Cortex of kidney (tissue), 1 donor: ENCODE measurements at places on chromosomes 3 and 15.

DNA sequence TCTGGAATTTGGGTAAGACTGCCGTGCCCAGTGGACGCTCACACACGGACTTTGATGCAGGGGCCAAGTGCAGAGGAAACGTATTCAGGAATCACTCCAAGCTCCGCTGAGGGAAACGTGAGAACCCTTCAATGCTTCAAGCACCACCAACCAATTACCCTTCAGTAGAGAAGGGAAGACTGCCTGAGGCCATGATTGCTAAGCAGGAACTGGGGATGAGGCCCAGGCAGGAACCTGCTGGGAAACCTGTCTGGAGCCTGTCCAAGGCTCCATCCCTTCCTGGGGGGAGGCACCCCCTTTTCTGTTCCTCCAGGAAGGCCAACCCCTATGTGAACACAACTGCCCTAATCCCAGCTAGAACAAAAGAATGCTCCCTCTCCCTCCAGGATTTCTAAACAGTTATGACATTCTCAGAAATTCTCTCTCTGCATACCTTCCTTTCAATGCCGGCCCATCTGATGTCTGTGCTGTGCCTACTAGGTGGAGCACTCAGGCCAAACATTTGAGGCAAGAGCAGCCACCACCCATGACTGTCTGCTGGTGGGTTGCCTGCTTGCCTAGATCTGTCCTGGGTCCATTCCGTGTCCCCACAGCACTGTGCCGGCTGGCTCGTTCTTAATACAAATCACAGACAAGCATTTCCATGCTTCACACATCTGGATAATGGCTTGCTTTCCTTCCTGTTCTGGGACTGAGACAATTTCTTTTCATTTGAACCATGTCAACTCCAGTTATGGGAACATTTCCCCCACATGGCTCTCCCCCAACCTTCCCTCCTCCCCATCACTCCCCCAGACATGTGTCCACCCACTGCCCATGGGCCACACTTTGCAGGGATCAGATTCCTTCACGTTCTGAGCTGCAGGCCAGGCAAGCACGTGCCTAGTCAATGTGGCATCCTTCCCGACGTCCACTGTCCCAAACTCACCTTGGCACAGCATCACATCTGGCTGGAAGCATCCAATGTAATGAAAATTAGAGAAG, 149.4 kb downstream of the ADAMTS17 start:
- no peak for DNase-seq

DNA sequence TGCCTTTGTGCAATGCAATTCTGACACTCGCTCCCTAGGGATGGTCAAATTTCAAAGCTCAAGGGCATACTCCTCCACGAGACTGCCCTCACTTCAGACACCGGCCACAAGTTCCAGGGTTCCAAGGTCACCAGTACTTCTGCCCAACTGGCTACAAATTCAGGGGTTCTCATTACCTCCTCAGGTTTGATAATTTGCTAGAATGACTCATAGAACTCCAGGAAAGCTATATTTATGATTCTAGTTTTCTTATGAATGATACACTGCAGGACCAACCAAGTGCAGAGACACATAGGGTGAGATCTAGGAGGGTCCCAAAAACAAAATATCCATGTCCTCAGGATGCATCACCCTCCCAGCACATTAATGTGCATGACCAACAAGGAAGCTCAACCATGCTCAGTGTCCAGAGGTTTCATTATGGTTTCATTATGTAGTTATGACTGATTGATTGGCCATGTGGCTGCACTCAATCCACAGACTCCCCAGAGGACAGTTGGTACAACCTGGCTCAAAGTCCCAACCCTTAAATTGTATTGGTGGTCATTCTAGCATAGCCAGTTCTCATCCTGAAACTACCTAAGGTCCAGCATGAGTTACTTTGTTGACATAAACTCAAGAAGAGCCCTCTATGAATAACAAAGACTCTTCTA, 170.4 kb upstream of the LRRN1 start:
- DNase-seq, result no peak

DNA sequence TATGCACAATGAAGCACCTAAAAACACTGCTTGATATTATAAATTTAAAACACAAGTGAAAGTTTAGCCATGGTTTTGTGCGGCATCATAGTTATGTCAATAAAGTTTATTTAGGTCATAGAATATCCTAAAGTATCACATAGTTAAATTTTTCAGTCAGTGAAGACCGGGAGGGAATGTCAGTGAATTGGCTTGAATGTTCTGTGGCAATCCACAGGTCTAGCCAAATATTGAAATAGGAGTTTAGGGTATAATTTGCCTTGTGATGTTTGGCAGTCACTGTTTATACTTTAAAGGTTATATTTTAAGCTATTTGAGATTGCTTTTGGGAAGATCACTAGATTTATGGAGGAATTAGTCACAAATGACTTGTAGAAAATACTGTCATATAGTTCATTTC, 79.7 kb upstream of the FLNB start:
- no peak for DNase-seq

- DNase-seq, result no peak
Measured at GRCh38 chr3:159843840-159844730, 144.6 kb upstream of the IL12A start.

GRCh38 chr15:45121706-45122417, 7.7 kb downstream of the DUOXA2 start:
- DNase-seq, result no peak

GRCh38 chr15:41661518-41662225, 1.5 kb downstream of the MGA start:
- DNase-seq, result no peak

DNA sequence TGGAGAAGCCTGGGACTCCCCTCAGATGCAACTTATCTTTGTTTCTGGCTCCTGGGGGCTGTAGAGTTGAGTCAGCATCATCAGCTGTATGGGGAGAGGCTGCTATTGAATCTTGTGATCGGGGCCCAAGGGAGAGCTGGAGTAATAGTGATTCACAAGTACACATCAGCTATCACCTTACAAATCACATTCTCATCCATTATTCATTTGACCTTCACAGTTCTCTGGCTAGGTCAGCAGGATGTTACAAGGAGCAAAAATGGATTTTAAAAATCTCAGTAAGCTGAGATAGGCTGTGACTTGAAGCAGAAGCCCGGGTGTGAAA, 175.0 kb downstream of the OPA1 start:
- no peak for DNase-seq

DNA sequence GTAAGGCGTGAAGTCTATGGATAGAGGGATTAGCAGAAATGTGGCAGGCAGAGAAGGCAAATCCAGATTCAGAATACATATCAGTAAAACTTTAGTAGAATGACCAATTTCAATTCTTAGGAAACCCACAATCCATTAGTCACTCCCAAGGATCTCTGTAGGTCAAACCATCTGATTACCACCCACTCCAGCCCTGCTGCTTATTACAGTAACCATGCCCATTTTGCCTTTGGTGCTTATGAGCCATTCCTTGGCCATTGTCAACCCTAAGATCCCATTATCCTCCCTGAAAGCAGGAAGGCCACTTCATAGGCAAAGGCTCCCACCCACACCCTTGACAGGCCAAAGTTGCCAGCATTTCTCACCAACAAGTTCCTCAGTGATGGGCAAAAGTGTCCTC, 5.1 kb upstream of the KLHL40 start:
- no peak for DNase-seq

GRCh38 chr3:108486338-108486737, 24.1 kb downstream of the MYH15 start:
- no peak for DNase-seq

DNA sequence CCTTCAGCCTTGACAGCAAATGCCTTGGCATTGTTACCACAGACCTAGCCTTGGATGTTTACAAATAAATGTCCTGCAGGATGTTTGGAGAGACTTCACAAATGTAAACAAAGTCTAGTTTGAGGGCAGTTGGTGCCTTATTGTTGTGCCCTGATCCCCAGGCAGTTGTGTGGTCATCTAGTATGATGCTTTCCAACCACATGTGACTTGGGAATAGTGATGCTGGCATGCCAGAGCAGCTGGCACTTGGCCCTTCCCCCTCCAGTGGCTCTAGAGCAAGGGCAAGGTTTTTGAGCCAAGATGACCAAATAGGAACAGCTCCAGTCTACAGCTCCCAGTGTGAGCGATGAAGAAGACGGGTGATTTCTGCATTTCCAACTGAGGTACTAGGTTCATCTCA, 258.2 kb downstream of the ADAMTS17 start:
- no peak for DNase-seq

- no peak for DNase-seq
Measured at GRCh38 chr3:104648823-104649222, 717.9 kb upstream of the ALCAM start.

GRCh38 chr3:50606596-50606995, 5.0 kb downstream of the CISH start:
- no peak for DNase-seq

DNA sequence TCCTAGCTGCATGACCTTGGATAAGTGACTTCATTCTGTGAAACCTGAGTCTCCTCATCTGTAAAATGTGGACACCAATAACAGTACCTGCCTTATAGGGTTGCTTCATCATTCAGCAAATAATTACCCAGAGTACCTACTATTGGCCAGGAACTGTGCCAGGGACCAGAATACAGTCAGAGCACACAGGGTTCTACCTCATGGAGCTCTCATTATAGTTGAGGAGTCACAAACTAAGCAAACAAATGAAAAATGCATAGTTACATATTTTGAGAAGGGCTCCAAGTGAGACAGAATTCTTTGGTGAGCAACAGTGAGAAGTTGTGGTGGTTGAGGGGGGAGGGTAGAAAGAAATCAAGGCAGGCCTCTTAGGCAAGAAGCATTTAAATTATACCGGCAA, 308.6 kb upstream of the WNT5A start:
- DNase-seq, result no peak

GRCh38 chr3:184868477-184868876, 56.5 kb downstream of the VPS8 start:
- DNase-seq, result no peak

DNA sequence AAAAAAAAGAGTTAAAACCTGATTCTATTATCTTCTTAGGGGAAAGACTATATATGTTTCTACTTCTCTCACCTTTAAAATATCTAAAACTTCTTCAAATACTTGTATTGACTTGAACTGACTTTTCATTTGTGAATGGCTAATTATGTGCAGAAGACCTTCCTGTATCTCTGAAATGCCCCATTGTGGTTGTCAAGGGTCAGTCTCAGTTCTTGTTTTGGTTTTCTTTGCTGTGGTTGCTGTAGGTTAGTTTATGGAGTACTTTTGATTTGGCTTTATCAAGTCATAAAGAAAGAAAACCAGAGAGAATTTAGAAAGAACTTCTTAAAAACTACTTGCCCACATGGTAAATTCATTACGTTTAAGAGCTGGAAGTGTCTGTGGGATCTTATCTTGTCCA, 345.3 kb upstream of the POU1F1 start:
- DNase-seq, result no peak

- no peak for DNase-seq
Measured at GRCh38 chr3:30289324-30289723, 317.1 kb upstream of the TGFBR2 start.

- DNase-seq, result no peak
Measured at GRCh38 chr3:16151109-16151508, 23.4 kb upstream of the GALNT15 start.

- no peak for DNase-seq
Measured at GRCh38 chr3:182957676-182958266, 22.6 kb downstream of the DCUN1D1 start.

- DNase-seq, result no peak
Measured at GRCh38 chr3:22265403-22265802, 514.4 kb upstream of the ZNF385D start.

DNA sequence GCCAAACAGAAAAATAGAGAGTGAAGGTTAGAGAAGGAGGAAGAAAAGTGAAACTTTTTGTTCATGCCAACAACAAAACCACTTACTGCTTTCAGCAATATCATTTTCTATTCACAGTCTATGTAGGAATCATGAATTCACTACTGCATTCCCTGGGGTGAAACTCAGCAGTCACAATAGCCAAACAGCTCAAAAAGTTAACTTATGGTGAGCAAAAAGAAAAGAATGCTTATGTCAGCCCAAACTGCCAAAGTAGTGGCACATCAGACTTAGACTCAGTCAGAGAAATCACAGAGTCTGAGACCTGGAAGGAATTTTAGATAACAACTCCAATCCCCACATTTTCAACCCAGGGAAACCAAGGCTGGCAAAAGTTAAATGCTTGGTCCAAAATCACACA, 238.7 kb upstream of the TMCO5A start:
- no peak for DNase-seq

- no peak for DNase-seq
Measured at GRCh38 chr3:126535636-126536035, 11.7 kb downstream of the CHST13 start.

GRCh38 chr3:140758791-140759444, 81.1 kb downstream of the TRIM42 start:
- no peak for DNase-seq

GRCh38 chr3:44439499-44440295, 37.8 kb downstream of the ZNF445 start:
- DNase-seq, result no peak

DNA sequence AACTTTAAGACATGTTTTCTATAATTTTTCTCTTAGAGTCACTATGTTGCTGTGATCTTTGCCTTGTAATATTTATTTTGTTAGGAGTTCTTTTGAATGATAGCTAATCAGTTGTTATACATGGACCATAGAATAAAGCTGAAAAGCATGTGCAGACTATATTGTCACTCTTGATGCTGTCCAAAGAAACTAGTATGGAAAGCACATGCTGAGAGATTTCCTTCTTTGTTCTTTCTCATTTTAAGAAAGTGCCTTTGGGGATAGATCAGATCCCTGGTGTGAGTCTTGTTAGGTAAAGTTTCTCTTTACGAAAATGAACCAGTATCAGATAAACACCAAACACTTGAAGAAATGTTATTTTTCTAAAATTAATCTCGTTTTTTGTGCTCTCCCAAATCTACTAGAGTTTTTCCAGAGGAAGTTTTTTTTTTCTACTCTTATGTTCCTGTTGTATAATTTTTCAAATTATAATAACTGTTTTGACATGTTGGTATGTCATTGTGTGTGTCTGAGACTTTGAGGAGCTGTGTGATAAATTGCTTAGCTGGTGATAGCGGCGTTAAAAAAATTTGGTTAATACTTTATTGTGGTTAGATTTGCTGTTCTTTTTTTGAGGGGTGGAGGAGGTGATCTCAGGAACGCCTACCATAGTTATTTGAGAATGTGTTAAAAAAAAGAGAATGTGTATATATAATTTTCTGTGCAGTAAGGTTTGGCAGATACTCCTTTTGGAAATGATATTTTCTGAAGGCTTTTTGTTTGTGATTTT, 2.2 kb downstream of the PIAS1 start:
- no peak for DNase-seq

GRCh38 chr3:183592821-183593220, 37.3 kb upstream of the KLHL6 start:
- no peak for DNase-seq
